ENCODE measurements at places on chromosomes 5 and 9.

GRCh38 chr5:147635882-147636728, 126.2 kb upstream of the DPYSL3 start:
- no peak overlapping the region for H3K27ac ChIP-seq
- no peaks in the 10 kb centered on the region for H3K27me3 ChIP-seq
- no peak overlapping the region for H3K4me3 ChIP-seq
- H3K36me3 ChIP-seq: no peaks in the 10 kb centered on the region

GRCh38 chr5:162816816-162817215, 620.6 kb upstream of the CCNG1 start:
- H3K27me3 ChIP-seq: no peaks in the 10 kb centered on the region
- no peak overlapping the region for H3K27ac ChIP-seq
- no peaks in the 10 kb centered on the region for H3K36me3 ChIP-seq
- no peak overlapping the region for H3K4me3 ChIP-seq
- DNase-seq: no peak

GRCh38 chr9:136815422-136815782, 7.7 kb downstream of the RABL6 start:
- peaks cover 8% of the 10 kb centered on the region for H3K4me1 ChIP-seq
- no peak overlapping the region for H3K4me3 ChIP-seq

GRCh38 chr9:35666549-35666948, 1.6 kb upstream of the ARHGEF39 start:
- H3K36me3 ChIP-seq: no peaks in the 10 kb centered on the region
- no peak overlapping the region for H3K4me3 ChIP-seq
- peaks cover 17% of the 10 kb centered on the region for H3K4me1 ChIP-seq
- H3K27me3 ChIP-seq: no peaks in the 10 kb centered on the region
- H3K27ac ChIP-seq: no peak overlapping the region
- no peak for DNase-seq

DNA sequence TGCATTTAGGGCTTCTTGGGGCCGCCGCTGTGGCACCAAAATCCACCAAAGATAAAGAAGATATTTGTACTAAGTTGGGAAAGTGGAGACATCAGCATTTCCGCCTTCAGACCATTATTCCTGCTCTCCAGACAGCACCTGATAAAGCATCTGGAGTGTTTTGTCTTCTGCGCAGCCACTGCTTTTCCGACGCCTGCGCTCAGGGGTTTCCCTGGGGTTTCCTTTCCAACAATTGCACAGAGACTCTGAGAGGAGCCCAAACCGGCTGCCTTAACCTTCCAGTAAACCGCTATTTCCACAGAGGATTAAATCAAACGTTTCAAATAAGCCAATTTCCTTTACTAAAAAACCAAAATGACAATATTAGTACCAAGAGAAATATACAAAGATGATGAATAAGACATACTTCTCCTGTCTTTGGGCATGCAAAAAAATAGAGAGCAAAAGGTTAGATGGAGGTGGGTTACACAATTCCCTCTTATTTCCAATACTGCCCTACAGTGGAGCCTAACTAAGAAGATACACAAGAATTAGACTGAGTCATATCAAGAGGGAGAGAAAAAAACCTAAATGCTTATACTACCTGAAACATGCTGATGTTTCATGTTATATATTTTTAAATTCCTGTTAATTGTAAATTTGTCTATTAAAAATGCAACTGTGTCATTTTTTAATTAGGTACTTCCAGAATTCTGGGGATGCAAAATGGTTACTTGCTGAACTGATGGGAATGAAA, 98.4 kb downstream of the MAPKAP1 start:
- H3K4me1 ChIP-seq: no peaks in the 10 kb centered on the region
- no peaks in the 10 kb centered on the region for H3K27me3 ChIP-seq

- no peak overlapping the region for H3K4me3 ChIP-seq
- no peak for DNase-seq
Observed at GRCh38 chr9:113646946-113647914, 183.7 kb downstream of the RGS3 start.

DNA sequence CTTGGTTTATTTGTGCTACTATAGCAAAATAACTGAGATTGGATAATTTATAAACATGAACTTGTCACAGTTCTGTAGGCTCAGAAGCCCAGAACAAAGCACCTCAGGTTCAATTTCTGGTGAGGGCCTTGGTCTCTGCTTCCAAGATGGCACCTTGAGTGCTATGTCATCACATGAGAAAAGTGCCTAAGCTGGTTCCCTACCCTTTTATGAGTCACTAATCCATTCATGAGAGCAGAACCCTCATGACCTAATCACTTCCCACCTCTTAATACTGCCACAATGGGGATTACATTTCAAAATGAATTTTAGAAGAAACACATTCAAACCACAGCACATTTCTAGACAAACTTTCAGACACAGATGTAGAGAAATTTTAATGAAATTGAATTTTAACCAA, 98.2 kb upstream of the PRSS3 start:
- H3K4me3 ChIP-seq: no peak overlapping the region
- no peaks in the 10 kb centered on the region for H3K4me1 ChIP-seq
- H3K27ac ChIP-seq: no peak overlapping the region
- DNase-seq: no peak
- no peaks in the 10 kb centered on the region for H3K36me3 ChIP-seq

- no peak overlapping the region for H3K4me3 ChIP-seq
- H3K27ac ChIP-seq: no peak overlapping the region
- no peak for DNase-seq
- H3K36me3 ChIP-seq: no peaks in the 10 kb centered on the region
Observed at GRCh38 chr9:76004526-76004925, 114.1 kb downstream of the PCSK5 start.

GRCh38 chr5:101904736-101905135, 391.3 kb downstream of the SLCO4C1 start:
- no peaks in the 10 kb centered on the region for H3K27me3 ChIP-seq
- no peaks in the 10 kb centered on the region for H3K36me3 ChIP-seq
- no peak for DNase-seq
- H3K4me1 ChIP-seq: no peaks in the 10 kb centered on the region

DNA sequence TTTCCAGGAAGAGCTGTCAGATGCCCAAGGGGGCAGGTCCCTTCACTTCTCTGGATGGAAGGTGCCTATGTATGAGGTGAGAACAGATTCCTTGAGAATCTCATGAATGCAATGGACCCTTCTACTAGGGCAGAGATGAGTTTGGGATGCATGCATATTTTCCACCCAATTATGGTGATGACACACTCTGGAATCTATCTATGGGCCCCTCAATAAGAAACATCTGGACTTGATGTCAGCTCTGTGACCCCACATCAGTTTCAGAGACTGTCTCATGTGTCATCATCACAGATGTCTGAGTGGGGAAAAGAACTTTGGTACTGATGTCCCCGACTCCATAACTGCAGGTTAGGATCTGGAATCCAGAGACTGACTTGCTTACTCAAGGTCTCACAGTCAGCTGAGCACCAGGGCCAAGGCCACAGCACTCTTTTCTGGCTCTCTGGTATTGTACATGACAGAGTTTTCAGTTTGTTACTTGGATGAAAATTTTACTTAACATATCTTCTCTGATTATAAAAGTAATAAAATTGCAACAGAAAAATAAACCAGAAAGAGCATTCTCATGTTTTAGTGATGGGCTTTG, 177.0 kb downstream of the DCP2 start:
- no peaks in the 10 kb centered on the region for H3K27me3 ChIP-seq
- H3K36me3 ChIP-seq: no peaks in the 10 kb centered on the region
- no peak overlapping the region for H3K4me3 ChIP-seq

DNA sequence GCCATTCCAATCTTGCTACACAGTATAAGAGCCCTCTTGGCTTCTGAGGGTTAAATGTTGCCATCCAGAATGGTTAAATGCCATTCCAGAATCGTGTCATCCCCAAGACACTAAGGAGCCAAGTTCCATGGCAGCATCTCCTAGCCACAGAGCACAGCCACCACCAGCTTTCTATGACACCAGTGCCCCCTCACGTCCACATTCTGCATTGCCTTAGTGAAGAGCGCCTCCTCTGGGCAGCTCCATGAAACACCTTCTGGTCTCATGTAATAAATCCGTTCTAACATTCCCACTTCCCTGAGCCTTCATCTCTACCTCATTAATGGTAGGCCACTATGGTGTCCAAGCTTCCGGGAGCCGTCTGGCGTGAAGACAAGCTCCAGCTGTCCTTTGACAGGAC, 12.4 kb downstream of the CBY3 start:
- no peak overlapping the region for H3K27ac ChIP-seq
